LHCN-M2 (cell line): ENCODE measurements at places on chromosomes 12 and 14. TPM values are rescaled to one million over a fixed set of nuclear protein-coding genes. Genes with fewer than 3 reads are reported as not detected.

DNA sequence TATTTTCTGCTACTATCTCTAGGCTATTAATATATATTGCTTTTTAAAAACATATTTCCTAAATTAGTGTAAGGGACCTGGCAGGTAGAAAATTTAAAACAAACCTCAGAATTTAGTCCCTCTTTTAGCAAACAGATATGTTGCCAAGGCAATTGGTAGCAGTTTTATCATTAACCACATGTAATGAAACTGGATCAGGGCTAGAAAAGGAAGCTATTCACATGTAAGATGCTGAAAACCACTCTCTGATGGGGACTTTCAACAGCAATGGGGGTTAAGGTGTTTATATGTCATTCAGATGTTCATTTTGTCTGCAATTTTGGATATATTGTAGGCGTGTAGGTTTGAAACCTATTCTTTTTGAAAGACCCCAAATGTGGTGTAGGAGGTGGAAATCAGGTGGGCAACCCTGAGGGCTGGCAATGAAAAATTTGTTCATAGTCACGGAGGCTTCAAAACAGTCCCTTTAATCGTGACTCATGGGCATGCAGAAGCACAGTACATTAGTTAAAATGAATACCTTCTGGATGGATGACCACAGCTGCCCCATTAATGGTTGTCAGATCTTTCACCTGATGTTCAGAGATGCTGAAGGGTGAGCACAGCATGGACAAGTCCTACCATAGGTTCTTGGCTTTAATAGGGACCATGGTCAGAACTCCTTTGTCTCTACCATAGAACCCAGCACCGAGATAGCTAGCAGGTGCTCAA, 5.9 kb upstream of the PKP2 start:
- no peak for DNase-seq

CDCA4 gene
- 63.1 and 63.6 TPM in 2 replicates for total RNA-seq

TSPAN19 gene
- total RNA-seq, result 0.06 TPM in 2 replicates

- no peak for DNase-seq
Observed at GRCh38 chr14:102902523-102903247, 19.8 kb upstream of the AMN start.

GRCh38 chr12:47547077-47547476, 158.8 kb downstream of the RPAP3 start:
- peak; percentile 54 for DNase-seq

- no peak for DNase-seq
Observed at GRCh38 chr14:81324011-81324410, 76.1 kb downstream of the STON2 start.

ANO2 gene
- under 0.01 TPM in 1 of 2 replicates, not detected in the other for total RNA-seq

MYH6 gene
- not detected in 2 replicates for total RNA-seq

DNA sequence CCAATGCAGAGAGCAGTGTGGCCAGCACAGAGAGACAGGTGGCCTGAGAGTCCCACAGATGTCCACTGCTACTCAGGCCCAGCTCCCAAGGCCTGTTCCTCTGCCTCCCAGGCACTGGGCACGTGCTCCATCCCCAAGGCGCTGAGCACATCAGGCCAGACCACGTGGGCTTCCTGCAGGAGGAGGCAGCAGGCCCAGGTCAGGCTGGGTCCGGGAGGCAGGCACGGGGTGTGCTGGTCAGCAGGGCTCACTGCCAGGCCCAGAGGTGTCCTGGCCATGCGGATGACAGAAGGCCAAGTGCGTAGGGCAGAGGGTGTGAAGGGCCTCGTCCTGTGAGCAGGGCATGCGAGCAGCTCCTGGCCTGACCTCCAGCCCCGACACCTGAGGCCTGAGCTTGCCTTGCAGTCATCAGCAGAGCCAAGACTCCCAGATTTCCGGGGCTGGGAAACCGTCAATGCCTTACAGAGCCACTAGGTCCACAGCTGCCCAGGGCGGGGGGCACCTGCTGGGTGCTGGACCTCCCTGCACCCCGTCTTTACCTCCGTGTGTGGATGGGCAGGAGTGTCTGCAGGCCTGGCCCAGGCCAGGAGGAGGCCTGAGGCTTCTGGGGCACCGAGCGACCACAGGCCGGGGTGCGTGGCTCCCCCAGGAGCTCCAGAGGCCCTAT, 14.9 kb downstream of the TRMT61A start:
- no peak for DNase-seq

SLC6A13 gene
- 0.11 TPM in 1 of 2 replicates, not detected in the other for total RNA-seq

GRCh38 chr12:8780389-8780788, 42.0 kb upstream of the A2ML1 start:
- peak; percentile 29 for DNase-seq

AACS gene
- total RNA-seq, result 16.0 and 16.3 TPM in 2 replicates

- no peak for DNase-seq
Observed at GRCh38 chr12:101619026-101619786, 24.4 kb downstream of the MYBPC1 start.

ACRBP gene
- 0.32 TPM in 1 of 2 replicates, not detected in the other for total RNA-seq
